ENCODE measurements at places on chromosomes 16 and 17.

- DNase-seq: no peak
Observed at GRCh38 chr17:48998587-48999440, 1.6 kb downstream of the IGF2BP1 start.

DNA sequence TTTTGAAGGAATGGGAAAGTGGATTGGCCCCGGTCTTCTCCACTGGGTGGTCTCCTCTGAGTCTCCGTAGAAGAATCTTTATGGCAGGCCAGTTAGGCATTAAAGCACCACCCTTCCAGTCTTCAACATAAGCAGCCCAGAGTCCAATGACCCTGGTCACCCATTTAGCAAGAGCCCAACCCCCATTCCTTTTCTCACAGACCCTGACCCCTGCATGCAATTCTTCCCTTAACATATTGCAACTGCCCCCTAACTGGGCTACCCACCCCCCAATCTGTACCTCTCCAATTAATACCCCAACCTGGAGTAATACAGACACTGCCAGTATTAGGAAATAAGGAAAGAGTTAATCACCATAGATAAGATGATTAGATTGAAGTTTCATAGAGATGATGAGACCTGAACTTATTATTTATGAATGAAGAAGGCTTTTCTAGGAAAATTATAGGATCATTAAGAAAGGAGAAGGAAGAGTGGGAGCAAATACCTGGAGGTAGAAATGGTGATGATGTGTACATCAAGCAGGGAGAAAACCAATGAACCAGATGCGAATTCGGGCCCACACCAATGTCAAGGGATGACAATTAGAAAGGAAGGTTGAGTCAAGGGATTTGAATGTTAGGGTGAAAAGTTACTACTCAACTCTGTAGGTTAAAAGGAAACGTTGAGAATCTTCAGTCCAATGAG lies 2.4 kb downstream of the CCL2 start:
- DNase-seq: no peak

- no peak for DNase-seq
Observed at GRCh38 chr17:74108126-74108705, 95.3 kb upstream of the RPL38 start.

- no peak for DNase-seq
Observed at GRCh38 chr17:1467898-1468492, 12.0 kb upstream of the CRK start.

GRCh38 chr16:9677301-9677653 lies 505.0 kb downstream of the GRIN2A start:
- no peak for DNase-seq

DNA sequence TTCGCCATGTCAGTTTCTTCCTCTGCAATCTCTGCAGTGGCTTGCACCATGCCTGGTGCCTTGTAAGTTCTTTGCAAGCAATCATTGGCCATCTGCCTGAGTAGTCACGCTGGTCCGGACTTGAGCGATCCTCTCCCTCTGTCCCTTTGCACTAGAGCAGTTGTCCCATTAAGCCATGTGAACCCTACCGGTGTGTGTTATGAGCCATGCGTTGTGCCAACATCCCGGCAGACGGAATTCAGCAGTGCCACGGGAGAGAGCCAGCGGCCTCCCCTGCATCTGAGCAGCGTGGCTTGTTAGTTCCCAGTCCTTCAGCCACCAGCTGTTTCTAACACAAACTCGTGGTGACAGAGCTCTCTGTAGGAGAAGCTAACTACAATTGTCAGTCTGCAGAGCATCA lies 275.1 kb upstream of the HSBP1 start:
- DNase-seq: no peak

DNA sequence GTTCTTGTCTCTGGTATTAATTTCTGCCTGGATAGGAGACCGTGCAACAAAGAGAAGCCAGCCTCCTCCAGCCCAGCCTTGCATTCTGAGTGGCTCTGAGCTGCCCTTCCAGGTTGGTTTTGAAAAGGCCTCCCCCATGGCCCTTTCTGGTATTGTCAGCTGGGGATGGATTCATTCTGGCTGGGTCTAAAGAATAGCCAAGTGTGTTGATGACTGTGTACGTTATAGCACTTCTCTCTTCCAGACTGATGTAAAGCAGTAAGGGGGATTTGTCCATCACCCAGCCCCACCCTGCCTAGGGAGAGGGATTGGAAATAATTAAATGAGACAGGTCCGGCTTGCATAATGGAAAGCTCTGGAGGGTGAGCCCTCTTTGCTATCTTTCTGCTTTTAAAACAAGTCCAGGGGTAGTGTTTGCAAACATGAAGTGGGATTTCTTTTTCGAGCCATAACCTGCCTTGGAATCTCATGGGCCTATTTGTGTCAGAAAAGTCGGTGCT lies 146.4 kb downstream of the MSI2 start:
- no peak for DNase-seq

- no peak for DNase-seq
Observed at GRCh38 chr16:15985144-15985543, 35.7 kb downstream of the ABCC1 start.

DNA sequence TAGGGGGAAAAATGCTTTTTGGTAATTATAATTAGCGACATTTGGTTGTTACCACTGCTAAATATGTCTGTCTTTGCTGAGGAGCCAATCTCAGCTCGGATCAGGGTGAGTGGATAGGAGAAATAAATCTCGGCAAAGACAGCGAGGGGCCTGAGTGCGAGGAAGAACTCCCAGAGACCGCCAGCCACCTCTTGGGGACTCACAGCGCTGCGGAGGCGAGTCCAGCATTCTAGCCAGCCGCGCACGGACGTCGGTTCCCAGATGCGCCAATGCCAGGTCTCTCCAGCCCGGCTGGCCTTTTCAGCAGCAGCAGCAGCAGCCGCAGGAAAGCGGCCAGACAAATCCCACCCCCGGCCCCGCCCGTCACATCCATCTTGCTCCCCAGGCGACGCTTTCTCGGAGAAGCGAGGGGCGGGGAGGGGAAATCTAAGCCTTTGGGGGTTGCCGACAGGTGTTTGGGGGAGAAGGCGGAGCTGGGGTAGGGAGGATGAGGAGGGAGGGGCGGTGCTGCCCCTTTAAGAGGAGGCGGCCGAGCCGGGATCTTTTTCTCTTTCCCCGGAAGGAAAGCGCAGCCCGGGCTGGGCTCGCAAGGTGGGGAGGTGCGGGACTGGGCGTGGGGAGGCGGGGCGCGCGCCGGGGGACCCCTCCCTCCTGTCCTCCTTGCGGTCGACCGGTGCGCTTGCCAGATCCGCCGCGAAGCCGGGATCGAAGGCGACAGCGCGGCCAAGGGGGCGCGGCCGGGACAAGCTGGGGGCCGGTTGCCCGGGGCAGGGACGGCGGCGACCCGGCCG lies at the start of gene ITGA3:
Gene ITGA3, plus strand, starts transcription at position 685 of the 791 bp plus-strand sequence. CDS start 330 bp downstream, outside the sequence.
- DNase-seq: peak; percentile 84

GRCh38 chr17:77332034-77332971 lies 191.5 kb downstream of the SEC14L1 start:
- DNase-seq: no peak
